ENCODE measurements at places on chromosomes 13 and 19.

DNA sequence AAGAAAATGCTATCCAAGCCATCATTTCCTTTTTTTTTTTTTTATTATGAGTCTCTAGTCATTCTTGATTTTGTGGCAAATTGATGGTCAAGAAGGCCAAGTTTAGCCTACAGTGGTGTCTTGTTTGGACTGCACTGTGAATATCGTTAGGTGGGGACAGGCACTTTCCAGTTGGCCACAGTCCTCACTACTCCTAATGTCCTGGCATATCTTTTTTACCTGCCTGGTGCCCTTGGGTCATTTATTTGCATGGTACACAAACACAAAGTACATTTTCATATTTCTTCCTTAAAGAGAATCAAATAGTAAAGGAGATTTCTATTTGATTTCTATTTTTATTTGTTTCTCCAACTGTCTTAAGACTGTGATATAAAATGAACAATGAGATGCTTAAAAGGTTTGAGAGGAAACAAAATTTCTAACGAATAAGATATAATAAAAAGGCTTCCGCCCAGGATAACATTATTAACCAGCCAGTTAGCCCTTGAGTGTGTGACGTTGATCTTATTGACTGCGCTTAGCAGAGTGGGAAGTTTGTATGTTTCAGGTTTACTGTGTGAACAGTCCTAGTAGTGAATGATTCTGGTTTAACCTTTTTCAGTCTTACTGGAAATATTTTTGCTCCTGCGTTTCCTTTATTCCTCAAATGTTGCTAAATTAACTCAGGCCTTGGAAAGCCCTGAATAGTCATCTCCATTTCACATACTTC lies 312.0 kb downstream of the ATP8A2 start:
- DNase-seq, result no peak

DNA sequence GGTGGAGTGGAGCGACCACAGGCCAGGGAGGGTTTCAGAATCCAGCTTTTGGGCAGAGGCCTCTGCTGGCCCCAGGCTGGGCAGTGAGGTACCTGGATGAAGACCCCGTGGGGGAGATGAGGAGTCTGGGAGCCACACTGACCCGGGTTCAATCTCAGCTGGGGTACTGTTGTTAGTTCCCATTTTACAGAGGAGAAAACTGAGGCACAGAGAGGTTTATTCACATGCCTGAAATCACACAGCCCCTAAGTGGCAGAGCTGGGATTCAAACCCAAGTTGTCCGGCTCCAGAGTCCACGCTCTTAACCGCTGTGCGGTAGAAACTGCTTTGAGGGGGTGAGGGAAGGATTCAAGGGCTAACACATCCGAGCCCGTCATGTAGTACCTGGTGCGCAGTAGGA lies 45.0 kb downstream of the MYH14 start:
- DNase-seq, result no peak

DNA sequence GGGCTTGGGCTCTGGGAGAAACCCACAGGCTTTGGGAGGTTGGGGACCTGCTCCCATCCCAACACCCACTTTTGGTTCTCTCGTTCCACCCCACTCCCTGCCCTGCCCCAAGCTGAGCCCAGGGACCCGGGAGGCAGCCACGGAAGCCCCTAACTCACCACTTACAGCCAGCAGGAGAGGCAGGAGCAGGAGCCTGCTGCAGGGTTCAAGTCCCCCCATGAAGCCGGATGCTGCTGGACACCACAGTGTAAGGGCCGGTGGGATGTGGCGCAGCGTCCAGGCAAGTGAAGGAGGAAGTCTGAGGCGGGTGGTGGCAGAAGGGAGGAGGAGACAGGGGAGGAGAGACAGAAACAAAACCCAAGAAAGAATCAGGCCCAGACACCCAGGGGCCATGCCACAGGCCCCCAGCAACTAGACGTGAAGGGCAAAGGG lies at the start of gene TYROBP:
Gene TYROBP (minus strand): TSS at position 286 of the 432 bp plus-strand sequence. CDS start 67 bp downstream, at position 219.
- DNase-seq, result no peak

DNA sequence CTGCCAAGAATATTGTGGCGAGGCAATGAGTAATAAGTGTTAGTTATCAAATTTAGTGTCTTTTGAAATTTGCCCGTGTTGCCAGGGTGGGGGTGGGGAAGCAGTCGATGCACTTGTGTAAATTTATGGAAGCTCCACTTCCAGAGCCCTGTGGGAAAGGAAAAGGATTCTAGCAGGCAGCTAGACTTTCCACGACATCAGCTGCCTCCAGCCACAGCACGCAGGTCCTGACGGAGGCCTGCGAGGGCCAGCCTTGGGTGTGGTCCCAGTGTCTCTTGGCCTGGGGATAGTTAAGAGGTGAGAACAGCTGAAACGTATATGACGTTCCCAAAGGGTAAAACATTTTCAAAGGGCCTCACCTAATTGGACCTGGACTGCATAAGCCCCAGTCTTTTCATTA lies 433.0 kb downstream of the TSHZ3 start:
- DNase-seq, result no peak

DNA sequence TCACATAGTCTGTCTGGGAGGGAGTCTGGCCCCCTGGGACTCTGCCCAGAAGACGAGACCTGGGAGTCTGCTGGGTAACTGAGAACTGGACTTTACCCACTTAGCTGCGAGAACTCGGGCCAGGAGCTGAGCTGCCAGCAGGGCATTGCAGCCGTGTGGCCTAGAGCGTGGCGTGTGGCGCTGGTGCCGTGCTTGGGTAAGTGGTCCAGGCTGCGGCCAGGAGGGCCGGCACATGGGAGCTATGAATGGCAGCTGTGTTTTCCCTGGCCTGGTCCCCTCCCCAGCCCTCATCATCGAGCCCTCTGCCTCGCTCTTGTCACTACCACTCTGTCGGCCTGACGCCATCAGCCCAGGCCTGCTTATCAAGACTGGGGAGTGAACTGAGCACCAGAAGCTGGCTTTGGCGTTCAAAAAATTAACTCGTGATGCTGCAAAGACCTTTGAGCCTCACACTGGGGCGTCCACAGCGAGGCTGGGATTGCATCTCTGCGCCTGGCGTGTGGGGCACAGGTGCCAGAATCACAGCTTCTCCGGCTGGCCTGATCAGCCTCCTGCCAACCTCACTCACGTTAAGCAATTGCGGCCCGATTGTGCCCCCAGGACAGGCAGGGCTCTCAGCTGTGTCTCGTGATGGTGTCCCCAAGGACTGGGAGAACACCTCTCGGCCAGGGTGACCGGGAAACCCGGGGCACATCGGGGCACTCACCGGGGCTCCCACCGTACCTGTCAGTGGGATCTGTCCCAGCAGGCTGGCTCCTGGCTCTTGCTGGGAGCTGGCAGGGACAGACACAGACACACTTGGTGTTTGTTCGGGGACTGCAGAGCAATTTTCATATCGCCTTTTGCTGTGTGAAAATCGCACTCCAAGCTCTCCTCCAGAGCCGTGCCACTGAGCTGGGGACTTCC lies 85.9 kb downstream of the KDM4B start:
- DNase-seq, result peak; percentile 68

GRCh38 chr19:38399081-38399480 lies 3.8 kb upstream of the FAM98C start:
- no peak for DNase-seq

DNA sequence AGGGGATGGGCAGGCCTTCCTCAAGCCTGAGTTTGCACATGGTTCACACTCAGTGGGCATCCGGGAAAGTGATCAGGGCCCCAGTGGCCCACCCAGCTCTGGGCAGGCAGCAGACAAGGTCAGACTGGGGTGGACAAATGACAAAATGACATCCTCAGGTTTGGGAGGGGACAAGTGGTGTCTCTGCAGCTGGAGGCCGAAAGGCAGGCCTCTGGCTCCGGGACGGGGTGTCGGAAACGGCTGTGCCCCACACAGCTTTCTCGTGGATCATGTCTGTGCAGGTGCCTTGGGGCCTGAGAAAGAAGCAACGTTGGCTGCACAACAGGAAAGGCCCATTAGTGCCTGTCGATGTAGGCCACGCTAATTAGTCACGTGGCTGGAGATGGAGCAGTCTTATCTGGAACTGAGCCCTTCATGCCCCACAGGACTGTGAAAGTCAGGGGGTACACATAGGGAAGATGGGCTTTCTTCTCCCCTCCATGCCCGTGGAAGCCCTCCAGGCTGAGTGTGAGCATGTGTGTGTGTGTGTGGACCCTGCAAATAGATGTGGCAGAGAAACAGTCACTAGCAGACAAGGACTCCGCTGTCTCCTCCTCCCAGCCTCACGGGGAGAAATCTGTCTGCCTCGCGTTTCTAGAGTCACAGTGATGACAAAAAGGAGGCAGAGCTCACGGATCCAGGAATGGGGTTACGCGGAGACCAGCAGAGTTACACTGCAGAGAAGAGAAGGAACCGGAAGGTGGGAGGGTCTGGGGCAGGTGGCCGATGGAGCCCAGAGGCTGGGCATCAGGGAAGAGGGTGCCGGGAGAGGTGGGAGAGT lies 44.2 kb downstream of the CHST8 start:
- no peak for DNase-seq

GRCh38 chr13:106348075-106348840 lies 187.2 kb downstream of the EFNB2 start:
- no peak for DNase-seq

GRCh38 chr19:46631481-46631880 lies 4.5 kb downstream of the GNG8 start:
- no peak for DNase-seq

GRCh38 chr13:66860878-66861417 lies 369.2 kb downstream of the PCDH9 start:
- no peak for DNase-seq

GRCh38 chr19:18291019-18291524 lies 9.7 kb upstream of the JUND start:
- DNase-seq, result no peak

GRCh38 chr19:17803264-17803896 lies 8.4 kb downstream of the B3GNT3 start:
- DNase-seq, result no peak

DNA sequence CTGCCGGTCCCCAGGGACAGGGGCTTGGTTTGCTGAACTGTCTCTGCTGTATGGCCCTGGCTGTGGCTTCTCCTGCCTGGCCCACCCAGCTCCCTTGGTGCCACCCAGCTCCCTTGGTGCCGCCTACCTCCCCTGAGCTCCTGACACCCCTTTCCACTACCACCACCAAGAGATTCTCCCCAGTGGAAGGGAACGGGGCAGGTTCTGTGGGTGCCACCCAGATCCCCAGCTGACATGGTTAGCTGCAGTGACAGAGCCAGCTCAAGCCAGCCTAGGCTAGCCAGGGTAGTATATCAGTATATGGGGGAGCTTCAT lies 28.5 kb upstream of the POP4 start:
- no peak for DNase-seq

- DNase-seq, result peak; percentile 67
Measured at GRCh38 chr19:47239610-47240296, 8.8 kb upstream of the BBC3 start.

- DNase-seq, result no peak
Measured at GRCh38 chr19:38032151-38032550, 125.1 kb downstream of the SIPA1L3 start.

DNA sequence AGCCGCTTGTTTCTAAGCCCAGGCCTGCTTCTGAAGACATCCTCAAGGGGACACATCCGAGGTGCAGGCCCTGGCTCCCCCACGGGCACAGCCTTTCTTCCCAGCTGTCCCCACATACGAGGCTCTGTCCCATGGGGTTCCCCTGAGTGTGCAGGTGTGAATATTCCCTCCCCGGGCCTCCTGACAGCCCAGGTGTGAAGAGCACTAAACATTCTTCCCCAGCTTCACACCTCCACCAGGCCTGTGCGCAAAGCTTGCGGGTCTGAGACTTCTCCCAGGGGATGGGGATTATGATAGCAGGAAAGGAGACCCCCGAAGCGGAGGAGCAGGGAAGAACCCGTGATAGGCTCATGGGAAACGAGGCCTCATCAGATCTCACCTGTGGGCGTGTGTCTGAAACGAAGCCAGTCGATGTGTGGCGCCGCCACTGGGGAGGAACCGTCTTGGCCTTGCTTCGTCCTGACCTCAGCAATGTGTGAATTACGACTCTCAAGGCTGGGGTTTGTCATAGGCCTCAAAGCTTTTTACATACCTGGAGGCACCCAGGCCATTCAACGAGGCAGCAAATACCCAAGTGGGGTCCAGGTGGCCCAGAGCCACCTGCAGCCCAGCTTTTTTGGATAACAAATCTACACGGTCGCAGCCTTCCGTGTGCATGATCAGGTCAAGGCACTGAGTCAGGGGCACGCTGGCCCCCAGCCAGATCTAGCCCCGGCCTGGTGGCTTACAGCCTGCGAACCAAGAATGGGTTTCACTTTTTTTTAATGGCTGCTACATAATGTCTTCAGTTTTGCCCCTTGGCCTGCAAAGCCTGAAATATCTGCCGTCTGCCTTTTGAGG lies 134.3 kb downstream of the STK24 start:
- DNase-seq, result no peak

GRCh38 chr13:97030705-97031452 lies 36.6 kb upstream of the OXGR1 start:
- peak; percentile 16 for DNase-seq

DNA sequence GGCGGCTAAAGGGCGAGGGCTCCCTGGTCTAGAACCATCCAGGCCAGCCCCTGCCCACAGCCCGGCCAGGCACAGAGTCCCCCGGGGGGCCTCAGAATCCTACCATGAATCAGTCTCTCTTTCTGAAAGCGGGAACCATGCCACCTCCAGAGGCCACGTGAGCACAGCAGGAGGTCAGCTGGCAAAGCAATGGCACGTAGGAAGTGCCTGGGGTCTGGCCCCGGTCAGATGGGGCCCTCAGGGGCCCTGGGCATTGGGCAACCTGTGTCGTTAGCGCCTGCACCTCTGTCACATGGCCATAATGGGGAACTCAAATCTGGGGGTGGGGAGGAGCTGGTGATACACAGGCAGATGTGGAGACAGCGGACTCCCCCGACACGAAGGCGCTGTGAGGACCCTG lies 8.8 kb downstream of the MFSD12 start:
- no peak for DNase-seq

DNA sequence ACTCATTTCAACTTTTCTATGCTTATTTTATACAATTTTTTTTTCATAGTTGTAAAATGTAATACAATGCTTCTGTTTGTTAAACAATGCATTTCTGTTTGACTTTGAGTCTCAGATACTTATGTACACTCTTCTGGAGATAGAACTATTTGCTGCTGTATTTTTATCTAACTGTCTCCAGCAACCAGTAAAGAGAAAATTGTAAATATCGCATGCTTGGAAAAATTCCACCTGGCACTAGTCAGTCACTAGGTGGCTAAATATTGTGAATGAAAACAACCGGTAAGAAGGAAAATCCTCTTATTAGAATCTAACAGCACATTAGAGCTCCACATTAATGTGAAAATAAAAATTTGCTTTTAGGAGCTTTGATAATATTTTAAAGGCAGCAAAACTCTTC lies 876.5 kb downstream of the PCDH9 start:
- DNase-seq, result no peak

DNA sequence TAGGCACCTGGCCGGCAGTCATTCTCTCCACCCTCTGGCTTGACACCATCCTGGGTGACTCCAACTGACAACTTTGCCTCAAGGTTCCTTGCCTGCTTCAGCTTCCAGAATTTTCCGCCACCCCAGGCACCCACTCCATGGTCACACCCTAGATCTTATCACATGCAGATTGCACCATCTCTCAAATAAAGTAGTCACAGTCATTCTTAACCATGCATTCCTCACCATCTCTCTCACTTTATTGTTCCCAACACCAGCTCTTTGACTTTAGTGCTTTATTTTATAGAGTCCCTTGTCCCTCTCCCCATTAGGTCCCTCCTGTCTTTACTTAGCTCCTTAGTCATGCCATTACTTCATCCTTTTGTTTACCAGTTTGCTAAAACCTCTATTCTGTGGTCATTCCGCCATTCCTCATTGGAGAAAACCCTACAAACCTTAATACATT lies 351.7 kb downstream of the SPRY2 start:
- DNase-seq, result no peak

GRCh38 chr19:6577476-6578125 lies 13.3 kb downstream of the CD70 start:
- peak; percentile 52 for DNase-seq

All from globus pallidus (tissue), 1 donor.